Natural killer cell treated with Interleukin-12 subunit alpha and Interleukin-12 subunit beta and Interleukin-15 and Interleukin-18, amount 100 ng/mL, for 72 hours (primary cell): ENCODE measurements at places on chromosomes 4 and X. TPM values are rescaled to one million over a fixed set of nuclear protein-coding genes. Genes with fewer than 3 reads are reported as not detected.

The MAGED4 gene
- total RNA-seq: not detected

The CCDC158 gene
- total RNA-seq: not detected

The KCNIP4 gene
- not detected for total RNA-seq

The TLR8 gene
- total RNA-seq: not detected

The FAM149A gene
- not detected for total RNA-seq

DNA sequence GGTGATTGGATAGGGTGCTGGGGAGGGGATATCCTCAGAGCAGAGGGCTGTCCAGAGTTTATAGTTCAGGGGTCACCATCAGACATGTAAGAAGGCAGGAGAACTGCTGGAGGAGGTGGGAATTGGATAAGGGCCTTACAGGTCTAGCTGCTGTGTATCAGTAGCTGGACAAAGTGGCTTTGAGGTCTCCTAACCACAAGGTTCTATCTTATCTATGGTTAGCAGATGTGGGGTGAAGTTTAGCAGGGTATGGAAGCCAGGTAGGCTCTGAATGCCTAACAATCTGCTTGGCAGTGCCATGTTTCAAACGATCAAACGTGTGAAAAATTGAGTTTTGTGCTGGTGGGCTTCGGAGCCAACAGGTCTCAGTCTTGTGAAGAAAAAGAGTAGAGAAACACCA, 32.1 kb upstream of the MAGEA8 start:
- H3K36me3 ChIP-seq: no peaks in the 10 kb centered on the region
- no peaks in the 10 kb centered on the region for H3K27me3 ChIP-seq
- H3K4me1 ChIP-seq: no peaks in the 10 kb centered on the region
- no peak overlapping the region for H3K27ac ChIP-seq
- H3K4me3 ChIP-seq: no peak overlapping the region
- no peak for DNase-seq

- H3K27ac ChIP-seq: no peak overlapping the region
- H3K27me3 ChIP-seq: peaks cover 7% of the 10 kb centered on the region
- DNase-seq: no peak
- H3K4me3 ChIP-seq: no peak overlapping the region
- no peaks in the 10 kb centered on the region for H3K36me3 ChIP-seq
- H3K4me1 ChIP-seq: no peaks in the 10 kb centered on the region
Observed at GRCh38 chr4:98746530-98746929, 88.1 kb upstream of the TSPAN5 start.

DNA sequence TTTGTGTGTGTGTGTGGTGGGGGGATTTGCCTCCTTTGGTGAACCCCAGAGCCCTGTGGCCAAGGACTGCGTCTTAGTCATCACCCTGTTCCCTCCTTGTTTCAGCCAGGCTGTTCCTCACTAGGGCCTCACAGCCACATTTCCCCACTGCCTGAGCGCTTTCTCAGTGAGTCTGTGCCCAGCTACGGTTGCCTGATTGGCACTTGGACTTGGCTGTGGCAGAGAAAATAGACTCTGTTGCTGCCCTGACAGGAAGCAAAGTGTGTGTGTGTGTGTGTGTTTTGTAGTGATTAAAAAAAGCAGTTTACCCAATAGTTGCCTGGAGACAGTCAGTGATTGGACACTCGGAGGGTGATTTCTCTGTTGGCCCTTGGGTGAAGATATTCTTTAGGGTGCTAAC, 113.0 kb downstream of the UCHL1 start:
- peaks cover 16% of the 10 kb centered on the region for H3K27me3 ChIP-seq
- H3K4me1 ChIP-seq: no peaks in the 10 kb centered on the region
- no peak overlapping the region for H3K4me3 ChIP-seq
- no peak for DNase-seq
- H3K36me3 ChIP-seq: no peaks in the 10 kb centered on the region

GRCh38 chrX:55702671-55703070, 14.9 kb upstream of the RRAGB start:
- peaks cover 16% of the 10 kb centered on the region for H3K4me1 ChIP-seq
- H3K36me3 ChIP-seq: peaks cover 17% of the 10 kb centered on the region
- H3K27ac ChIP-seq: no peak overlapping the region

DNA sequence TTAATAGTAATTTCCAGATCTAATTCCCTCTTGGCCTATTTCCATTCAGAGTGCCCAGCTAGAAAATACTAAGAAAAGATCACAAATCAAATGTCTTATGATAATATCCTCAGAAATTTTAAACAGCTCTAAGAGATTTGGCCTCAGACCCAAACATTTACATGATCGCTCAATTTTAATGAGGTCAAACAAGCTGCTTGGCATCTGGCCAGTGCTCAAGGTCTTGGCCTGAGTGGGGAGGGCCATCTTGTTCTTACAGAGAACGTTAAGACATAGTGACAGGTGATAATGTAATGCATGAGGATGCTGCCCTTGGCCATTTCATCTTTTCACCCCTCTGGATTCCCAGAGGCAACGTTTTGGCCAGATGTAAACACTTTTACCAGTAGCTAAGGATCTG, 159.2 kb upstream of the SLC7A11 start:
- H3K4me3 ChIP-seq: no peak overlapping the region
- no peaks in the 10 kb centered on the region for H3K4me1 ChIP-seq
- no peak for DNase-seq
- H3K27ac ChIP-seq: no peak overlapping the region
- no peaks in the 10 kb centered on the region for H3K36me3 ChIP-seq
- H3K27me3 ChIP-seq: no peaks in the 10 kb centered on the region

GRCh38 chr4:22192084-22192511, 243.5 kb upstream of the KCNIP4 start:
- H3K4me1 ChIP-seq: no peaks in the 10 kb centered on the region
- no peak for DNase-seq
- H3K36me3 ChIP-seq: no peaks in the 10 kb centered on the region

GRCh38 chrX:35711281-35711680, 86.9 kb upstream of the MAGEB16 start:
- no peak overlapping the region for H3K27ac ChIP-seq
- no peak overlapping the region for H3K4me3 ChIP-seq
- H3K4me1 ChIP-seq: no peaks in the 10 kb centered on the region
- H3K36me3 ChIP-seq: no peaks in the 10 kb centered on the region

- H3K4me1 ChIP-seq: no peaks in the 10 kb centered on the region
- peaks cover 9% of the 10 kb centered on the region for H3K36me3 ChIP-seq
- DNase-seq: no peak
- no peak overlapping the region for H3K4me3 ChIP-seq
Observed at GRCh38 chr4:43394976-43395375, 502.5 kb downstream of the GRXCR1 start.

DNA sequence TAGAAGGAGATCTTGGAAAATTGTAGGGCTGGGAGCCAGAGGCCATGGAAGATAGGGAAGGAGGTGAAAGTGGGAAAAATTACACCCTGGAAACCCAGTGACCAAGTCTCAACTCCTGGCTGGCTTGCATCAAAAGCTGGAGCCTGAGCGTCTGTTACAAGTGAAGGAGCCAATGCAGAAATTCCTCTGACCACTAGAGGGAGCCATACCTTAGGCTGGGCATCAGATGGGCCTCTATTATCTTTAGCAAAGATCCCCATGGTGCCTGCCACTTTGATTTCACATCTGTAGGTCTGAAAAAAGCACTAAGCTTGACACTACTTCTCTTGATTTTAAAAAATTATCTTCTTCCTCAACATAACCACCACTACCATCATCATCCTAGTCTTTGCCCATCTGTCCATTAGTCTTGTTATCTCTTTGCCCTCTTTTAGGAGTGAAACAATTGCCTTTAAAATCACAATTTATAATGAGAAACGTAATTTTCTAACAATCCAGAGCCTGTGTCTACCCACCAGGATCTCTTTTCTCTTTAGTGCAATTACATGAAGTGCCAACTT, 62.9 kb downstream of the ANAPC4 start:
- no peaks in the 10 kb centered on the region for H3K4me1 ChIP-seq
- no peak overlapping the region for H3K27ac ChIP-seq
- peaks cover 4% of the 10 kb centered on the region for H3K27me3 ChIP-seq
- H3K4me3 ChIP-seq: no peak overlapping the region
- H3K36me3 ChIP-seq: no peaks in the 10 kb centered on the region
- no peak for DNase-seq
